ENCODE measurements at places on chromosomes 7 and 10.

DNA sequence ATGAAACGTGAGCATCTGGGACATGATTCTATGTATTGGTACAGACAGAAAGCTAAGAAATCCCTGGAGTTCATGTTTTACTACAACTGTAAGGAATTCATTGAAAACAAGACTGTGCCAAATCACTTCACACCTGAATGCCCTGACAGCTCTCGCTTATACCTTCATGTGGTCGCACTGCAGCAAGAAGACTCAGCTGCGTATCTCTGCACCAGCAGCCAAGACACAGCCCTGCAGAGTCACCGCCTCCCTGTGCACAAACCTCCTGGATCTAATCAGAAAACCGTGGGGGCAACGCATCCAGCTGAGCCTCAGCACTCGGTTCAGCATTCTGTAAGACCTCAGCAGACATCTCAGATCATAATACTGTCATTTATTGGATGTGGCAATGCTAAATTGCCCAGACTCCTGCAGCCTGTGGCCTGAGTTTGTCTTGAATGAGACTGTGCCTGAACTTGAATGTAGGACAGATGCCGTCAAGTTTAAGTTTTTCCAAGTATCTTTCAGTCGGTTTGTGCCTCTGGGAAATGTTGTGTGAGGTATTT, 41.5 kb upstream of the PRSS58 start:
- no peak for DNase-seq

DNA sequence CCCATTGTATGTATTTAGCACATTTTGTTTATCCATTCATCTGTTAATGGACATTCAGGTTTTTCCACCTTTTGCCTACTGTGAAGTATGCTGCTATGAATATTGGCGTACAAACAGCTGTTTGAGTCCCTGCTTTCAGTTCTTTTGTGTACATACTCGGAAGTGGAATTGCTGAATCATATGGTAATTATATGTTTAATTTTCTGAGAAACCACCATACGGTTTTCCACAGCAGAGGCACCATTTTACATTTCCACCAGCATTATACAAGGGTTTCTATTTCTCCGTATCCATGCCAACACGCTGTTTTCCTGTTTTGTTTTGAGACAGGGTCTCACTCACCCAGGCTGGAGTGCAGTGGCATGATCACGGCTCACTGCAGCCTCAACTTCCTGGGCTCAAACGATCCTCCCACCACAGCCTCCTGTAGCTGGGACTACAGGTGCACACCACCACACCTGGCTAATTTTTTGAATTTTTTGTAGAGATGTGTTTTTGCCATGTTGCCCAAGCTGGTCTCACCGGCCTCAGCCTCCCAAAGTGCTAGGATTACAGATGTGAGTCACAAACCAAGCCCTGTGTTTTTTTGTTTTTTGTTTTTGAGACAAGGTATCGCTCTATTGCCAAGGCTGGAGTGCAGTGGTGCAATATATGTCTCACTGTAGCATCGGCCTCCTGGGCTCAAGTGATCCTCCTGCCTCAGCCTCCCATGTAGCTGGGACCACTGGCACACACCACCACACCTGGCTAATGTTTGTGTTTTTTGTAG, 22.1 kb upstream of the FBXW4 start:
- no peak for DNase-seq

DNA sequence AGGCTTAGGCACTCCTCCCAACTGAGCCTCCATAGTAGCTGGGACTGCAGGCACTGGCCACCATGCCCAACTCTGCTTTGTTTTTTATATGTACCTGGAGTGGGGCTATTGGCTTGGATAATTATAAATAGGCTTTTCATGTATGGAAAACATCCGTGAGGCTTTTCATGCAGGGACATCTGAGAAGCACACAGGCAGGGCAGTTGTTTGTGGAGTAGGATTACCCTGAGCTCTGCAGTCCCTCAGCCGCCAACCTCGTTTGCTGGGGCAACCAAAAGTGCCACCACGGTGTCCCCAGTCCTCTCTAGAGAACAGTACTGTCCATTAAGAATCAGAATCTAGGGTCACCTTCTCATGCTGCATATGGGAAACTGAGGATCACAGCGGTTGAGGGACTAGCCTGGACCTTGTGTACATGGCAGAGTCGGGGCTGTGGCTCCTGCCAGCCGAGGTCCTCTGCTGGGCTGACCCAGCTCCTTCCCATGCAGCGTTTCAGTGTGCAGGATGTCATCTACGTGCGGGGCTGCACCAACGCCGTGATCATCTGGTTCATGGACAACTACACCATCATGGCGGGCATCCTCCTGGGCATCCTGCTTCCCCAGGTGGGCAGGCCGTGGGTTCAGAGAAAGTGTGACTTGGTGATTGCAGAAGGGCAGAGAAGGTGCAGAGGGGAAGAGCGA, 54.5 kb downstream of the TSPAN15 start:
- DNase-seq: no peak

GRCh38 chr7:25996006-25996408, 156.0 kb upstream of the NFE2L3 start:
- no peak for DNase-seq

DNA sequence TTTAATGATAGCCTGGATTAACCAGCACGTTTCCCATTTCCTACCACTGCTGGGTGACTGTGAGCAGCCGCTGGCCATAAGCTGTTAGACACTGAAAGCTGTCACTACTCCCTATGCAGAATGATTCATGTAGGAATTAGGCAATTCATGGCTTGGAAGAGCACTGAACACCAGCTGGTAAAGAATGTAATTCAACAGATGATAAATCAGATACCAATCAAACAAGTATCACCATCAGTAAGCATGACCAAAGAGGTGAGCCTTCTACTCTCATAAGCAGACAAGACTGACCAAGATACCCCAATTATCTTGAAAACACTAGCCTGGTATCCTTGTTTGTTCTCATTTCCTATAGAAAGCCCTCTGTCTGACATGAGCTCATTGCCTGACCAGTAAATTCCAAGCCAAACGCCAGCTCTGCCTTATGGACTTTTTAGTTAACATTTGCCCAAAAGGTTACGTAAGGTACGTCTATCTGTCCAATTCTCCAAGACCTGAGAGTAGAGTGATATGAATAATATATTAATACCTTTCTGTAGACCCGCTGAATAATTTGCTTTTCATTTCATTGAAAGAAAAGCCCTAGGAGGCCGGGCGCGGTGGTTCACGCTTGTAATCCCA, 127.7 kb downstream of the ELMO1 start:
- no peak for DNase-seq

DNA sequence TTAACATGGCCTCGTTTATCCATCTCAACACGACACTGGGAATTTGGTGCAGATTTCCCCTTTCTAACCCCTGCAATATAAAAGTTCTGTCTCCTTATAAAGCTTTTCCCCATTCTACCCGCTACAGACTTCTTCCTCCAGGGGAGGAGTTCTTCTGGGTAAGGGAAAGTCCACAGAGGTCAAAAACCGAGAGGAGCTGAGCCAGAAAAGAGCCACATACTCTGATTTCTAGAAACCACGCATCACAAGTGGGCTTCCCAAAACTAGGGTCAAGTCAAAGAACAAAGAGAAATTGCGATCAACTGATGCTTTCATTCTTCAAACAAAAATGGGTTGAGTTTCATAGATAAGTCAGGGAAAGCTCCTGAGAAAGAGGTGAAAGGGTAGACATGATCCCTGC, 6.8 kb downstream of the IL6 start:
- no peak for DNase-seq

- no peak for DNase-seq
Measured at GRCh38 chr7:49775065-49775948, 1.9 kb downstream of the VWC2 start.

DNA sequence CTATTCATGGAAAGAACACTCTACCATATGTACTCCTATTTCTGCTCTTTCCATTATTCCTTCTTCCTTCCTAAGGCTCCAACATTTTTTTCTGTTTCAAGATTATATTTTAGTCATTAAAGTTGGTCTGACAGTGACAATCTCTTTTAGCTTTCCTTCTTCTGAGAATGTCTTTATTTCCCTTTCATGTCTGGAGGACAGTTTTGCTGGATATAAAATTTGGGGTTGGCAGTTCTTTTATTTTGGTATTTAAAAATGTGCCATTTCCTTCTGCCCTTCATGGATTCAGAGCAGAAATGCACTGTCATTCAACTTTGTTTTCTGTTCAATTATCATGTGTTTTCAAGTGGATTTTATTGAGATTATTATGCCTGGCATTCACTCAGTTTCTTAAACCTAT, 53.1 kb downstream of the VSTM4 start:
- DNase-seq: no peak

DNA sequence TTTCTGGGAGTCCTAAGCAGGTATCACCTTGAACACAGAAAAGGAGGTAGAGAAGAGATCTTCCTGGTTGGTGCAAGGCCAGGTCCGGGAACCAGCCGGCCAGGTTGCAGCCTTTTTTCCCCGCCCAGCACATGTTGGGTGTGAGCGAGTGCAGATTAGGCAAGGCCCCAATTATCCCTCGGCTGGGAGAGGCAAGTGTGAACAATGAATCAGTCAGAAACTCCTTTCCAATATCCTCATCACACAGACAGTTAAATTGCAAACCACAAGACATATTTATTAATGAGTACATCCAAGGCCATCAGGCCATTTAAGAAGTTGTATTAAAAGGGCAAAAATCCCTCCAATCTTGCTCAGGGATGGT, 115.0 kb upstream of the AFAP1L2 start:
- no peak for DNase-seq

GRCh38 chr7:41030673-41031072, 672.2 kb downstream of the INHBA start:
- DNase-seq: no peak

DNA sequence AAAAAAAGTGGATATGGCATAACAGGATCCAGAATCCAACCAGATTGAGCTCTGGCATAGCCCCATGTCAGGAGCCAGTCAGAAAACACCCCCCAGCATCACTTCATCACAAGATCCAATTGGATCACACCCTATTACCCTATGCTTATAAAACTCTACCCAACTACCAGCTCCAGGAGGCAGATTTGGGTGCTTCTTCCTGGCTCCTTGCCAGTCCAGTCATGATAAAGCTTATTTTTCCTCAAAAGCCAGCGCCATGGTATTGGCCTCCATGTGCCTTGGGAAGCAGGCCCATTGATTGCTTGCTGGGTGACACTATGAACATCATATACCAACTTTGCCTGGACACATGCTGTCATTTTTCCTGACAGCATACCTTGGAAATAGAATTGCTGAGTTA, 281.4 kb upstream of the MKLN1 start:
- DNase-seq: no peak

- DNase-seq: no peak
Measured at GRCh38 chr7:137579913-137580640, 236.5 kb upstream of the PTN start.

DNA sequence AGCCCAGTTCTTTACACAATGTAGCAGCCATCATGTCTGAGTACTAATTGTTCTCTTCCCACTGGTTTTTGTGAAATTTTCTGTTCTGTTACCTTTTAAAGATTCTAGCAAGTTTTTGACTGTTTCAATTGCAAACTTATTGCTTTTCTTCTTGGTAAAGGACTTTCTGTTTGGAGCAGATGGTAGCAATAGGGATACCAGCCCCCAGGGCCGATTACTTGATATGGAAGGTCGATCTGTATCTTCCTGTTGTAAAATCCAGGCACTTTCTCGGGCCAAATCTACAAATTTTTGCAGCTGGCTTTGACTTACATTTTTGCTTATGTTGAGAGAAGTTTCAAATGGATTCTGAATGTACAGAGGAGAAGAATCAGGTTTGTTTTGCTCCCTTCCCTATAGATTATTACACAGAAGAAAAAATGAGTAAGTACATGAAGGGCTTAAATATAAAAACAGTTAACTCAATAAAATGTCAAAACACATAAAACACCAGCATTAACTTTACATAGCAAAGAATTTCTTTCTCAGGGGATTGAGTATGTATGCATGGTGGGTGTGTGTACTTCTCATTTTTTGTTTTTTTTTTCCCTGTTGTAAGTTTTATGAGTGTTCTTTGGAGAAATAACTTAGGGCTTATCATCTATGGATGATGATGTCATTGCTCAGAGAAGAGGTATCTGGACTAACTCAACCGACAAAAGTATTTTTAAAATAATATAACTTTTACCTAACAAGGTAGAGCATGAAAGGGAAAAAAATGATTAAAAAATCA, 35.3 kb downstream of the MTPAP start:
- no peak for DNase-seq

GRCh38 chr7:95045236-95045923, 138.0 kb downstream of the PPP1R9A start:
- no peak for DNase-seq

- DNase-seq: no peak
Measured at GRCh38 chr7:113664867-113665266, 253.9 kb downstream of the PPP1R3A start.

DNA sequence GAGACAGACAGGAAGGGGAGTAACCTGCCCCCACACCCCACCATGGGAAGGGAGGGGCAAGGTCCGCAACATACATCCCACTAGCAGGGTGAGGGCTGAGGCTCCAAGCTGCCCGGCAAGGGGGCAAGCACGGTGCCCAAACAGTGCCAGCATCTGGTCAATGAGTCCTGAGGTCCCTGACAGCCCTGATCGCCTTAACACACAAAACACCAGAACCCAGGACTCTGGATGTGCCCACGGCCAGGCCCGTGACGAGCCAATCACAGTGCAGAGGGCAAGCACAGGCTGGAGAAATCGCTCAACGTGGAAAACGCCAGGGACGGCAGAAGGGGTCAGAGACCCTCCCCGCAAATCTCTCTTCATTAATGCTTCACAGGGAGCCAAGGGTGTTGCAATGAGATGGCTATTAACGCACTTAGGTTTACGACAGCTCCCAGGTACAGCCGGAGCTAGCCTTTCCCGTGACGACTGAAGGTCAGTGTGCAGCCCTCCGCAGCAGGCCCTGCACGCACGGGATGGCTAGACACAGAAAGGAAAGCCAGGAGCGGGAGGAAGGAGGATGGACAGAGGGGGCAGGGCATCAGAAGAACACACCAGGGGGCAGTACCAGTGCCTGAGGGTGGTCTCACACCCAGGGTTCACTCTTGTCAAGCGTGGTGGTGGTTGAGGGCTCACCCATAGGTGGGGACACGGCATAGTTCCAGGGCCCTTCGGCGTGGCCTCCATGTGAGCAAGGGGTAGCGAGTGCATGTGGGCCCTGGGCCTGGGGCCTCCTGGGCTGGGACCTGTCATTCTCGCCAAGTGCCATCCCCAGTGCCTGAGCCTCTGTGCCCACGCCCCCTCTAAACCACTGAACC, 220.5 kb downstream of the MAD1L1 start:
- no peak for DNase-seq

GRCh38 chr10:47137311-47137851, 162.6 kb upstream of the GDF10 start:
- DNase-seq: no peak

GRCh38 chr7:75945297-75946168, 30.6 kb downstream of the POR start:
- no peak for DNase-seq

GRCh38 chr10:24947304-24948097, 4.9 kb downstream of the PRTFDC1 start:
- no peak for DNase-seq

All from C1 segment of cervical spinal cord (tissue), 14 donors.